ENCODE measurements at places on chromosomes 4 and X.

DNA sequence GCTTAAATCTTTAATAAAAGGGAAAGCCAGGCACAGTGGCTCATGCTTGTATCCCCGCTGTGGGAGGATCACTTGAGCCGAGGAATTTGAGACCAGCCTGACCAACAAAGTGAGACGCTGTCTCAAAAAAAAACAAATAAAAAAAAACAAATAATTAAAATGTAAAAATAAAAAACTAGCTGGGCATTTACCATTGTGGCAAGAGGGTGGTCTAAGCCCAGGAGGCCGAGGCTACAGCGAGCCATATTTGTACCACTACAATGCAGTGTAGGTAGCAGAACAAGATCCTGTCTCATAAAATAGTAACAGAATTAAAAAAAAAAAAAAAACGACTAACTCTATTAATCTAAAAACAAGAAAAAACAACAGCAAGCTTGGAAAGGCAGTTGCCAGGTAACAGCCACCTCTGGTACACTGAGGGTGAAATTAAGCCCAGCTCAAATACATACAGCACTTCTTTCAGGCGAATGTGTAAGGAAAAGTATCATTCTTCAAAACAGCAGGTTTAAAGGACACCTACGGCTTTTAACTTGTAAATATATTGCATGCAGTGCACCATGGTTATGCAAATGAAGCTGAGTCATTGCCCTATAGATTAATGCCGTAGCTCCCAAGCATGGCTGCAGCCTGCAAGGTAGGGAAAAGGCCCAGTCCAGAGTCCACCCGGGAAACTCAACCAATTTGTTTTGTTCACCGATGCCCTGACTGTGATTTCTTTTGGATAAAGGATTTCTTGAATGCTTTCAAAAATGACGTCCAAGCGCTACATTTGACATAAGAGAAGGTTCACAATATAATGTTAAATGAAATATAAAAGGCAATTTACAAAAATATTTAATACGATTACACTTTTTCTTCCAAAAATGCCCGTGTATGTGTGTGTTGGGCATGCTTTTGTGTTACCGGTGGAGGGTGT, 14.5 kb upstream of the TXLNG start:
- no peak for DNase-seq

DNA sequence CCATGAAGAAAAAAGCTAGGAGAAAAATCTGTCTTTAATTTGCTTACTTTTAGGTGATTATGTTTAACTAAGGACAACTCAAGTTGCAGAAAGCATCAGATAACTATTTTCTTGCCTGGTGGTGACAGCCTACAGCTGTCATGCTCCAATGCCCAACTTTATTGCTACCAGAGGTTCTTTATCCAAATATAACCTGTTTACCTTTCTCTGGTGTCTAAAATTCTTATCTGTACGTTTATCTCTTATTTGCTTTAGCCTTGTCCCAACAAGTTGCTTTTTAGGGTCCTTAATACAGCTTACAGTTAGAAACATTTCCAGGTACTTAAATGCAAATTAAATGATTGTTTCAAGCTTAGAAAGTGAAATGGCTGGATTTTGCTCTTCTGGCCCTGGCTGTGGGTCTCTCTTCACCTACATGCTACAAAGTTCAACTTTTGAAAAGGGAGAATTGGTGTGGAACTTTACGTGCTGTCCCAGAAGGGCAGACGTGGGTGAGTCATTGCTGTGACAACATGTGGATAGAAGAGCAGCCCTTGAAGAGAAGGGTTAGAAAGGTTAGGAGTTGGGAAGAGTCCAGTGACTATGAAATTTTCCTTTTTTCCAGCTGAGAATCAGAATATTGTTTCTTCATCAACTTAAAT, 60.7 kb downstream of the HPGD start:
- DNase-seq: no peak

GRCh38 chrX:84709987-84710386, 207.7 kb upstream of the HDX start:
- DNase-seq: no peak

DNA sequence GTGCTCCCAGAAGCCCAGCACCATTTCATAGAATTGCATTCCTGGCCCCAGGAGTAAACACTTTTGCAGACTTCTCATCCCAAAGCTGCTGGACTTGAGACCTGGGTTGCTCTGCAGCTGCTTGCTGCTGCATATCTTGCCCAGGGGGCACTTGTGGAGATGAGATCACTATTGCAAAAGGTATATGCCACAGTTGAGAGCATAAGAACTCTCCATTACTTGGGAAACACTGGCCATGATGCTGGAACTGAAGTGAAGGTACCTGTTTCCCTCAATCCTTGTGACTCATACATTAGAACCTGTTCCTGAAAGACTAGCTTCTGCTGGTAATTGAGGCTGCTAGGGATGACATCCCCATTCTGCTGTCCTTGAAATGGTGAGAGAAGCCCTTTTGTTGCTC, 43.1 kb upstream of the WDR1 start:
- no peak for DNase-seq

GRCh38 chrX:46716796-46717195, 42.1 kb downstream of the SLC9A7 start:
- no peak for DNase-seq

DNA sequence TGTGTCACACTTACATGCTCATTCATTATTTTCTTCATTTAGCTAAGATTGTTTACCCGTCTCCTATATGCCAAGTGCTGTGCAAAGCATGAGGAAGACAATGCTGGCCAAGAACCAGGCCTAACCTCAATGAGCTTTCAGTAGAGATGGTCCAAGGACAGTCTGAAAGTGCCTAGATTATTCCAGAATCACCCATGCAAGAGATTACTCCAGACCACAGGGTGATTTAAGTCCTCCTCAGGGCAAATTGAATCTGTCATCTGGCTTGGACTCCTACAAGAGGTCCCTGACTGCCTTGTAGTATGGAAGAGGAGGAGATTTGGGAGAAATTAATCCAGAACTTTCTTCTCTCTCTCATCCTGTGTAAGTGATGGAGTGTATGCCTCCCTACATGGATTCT, 99.4 kb upstream of the NDP start:
- DNase-seq: no peak

- DNase-seq: no peak
Observed at GRCh38 chrX:78960888-78961287, 15.7 kb downstream of the P2RY10 start.

DNA sequence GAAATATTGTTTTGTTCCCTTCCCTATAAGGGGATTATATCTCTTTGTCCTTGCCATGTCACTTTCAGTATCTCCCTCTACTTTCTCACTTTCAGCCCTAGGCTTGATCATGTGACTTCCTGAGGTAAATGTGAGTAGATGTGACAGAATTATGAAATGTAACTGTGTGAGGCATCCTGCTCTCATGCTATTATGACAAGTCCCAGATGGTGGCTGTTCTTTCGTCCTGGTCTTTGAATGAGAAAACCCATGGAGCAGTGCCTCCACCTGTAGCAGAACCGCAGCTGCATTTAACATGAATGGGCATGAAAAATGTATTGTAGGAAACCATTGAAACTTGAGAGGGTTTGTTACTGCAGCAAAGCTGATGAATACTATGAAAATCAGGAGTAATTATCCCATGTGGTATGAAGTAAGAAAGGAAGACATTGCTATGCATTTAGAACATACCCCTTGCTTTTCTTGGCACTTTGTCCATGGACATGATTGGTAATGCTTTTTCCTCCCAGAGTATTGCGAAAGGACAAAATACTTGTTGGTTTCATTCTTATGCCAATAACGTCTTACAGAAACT, 202.2 kb upstream of the GPRIN3 start:
- no peak for DNase-seq

- no peak for DNase-seq
Observed at GRCh38 chr4:95142932-95143331, 385.2 kb downstream of the BMPR1B start.

GRCh38 chr4:129384974-129385373, 289.0 kb downstream of the C4orf33 start:
- DNase-seq: no peak

DNA sequence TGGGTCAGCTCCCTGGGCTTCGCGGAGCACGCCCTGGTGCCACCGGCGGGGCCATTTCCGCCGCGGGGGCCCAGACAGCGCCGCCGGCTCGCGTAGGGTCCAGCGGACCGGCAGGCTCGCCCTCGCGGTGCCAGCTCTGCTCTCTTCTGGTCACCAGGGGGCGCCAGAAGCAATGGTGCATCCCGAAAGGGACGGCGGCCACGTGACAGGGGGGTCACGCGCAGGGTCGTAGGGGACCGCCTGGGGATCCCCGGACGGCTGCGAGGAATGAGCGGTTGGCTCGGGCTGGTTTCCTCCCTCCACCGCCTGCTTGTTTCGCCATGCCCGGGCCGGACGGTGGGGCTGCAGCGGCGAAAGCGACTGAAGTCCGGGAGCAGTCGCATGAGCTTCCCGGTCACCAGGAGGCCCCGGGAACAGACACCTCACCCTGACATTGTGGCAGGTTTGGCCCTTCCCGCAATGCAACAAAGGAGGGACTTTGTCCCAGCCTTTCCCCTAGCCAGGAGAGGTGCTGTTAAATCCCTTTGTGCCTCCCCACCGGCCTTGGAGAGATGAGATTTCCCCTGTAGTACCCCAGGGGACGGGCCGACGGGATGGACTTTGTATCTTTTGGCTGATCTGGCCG, 15.8 kb downstream of the ZCCHC12 start:
- DNase-seq: peak; percentile 13

DNA sequence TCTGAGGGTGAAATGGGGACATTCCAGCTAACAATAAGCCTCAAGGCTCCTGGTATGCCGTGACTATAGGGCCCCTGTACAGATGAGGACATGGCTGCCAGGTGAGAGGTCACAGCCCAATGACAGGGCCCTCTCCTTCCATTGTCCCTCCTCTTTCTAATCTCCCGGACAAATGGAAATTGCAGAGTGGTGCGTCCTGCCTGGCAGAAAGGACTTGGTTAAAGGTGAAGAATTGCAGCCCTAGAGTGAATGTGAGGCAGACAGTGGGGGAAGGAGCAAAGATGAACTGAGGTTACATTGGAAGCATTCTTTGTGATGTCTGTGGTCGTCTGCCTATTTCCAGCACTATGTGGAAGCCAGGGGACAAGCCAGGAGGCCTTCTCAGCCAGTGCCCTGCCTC, 6.7 kb upstream of the UCP1 start:
- DNase-seq: no peak

DNA sequence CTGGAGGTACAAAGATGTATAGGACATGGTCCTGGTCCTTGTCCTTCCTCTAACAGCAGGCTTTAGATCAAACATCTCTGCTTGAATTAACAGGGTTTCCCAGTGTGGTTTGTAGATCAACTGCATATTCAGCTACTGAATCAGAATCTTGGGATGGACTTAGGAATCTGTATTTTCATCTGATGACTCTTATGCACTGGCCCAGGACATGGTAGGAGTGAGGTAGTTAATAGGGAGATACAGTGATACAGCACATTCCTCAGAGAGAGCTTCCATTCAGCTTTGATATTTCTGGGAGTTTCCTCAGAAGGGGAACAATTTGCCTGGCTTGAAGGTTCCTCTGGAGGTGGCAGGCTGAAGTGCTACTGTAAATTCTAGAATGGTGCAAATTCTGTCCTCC, 203.1 kb downstream of the LARP7 start:
- no peak for DNase-seq

- no peak for DNase-seq
Observed at GRCh38 chrX:136574548-136574947, 42.5 kb downstream of the VGLL1 start.

- DNase-seq: no peak
Observed at GRCh38 chr4:31045724-31046318, 325.7 kb downstream of the PCDH7 start.

DNA sequence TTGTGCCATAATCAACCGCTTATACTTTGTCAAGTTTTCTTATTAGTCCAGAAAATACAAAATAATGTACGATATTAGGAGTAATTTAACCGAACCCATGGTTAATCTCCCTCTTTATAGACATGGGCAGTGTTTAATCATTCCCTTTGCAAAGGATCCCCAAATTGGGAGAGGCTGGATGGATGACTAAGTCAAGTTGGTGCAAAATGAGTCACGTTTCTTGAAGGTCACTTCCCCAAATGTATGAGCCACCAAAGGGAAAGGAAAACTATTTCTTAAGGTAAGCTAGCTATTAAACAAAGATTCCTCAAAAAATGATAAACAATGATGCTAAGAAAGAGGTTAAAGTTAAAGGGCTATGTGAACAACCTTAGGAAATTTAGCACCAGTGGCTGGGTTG, 17.5 kb downstream of the MAML3 start:
- DNase-seq: no peak

DNA sequence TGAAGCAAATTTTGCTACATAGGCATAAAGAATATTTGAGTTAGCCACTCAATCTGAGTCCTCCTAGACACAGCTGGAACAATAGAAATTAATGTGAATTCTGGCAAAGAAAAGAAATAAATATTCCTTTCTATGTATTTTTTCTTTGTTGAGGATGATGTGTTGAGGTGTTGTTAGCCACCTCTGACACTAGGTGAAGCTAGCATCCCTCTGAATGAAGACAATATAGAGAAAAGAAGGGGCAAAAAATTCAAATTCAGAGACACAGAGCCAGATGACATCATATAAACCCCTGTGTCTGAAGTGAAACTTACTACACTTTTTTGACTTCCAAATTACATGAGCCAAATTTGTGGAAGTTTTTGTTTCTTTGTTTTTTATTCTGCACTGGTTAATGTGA, 34.6 kb upstream of the TMPRSS11D start:
- DNase-seq: no peak

- no peak for DNase-seq
Observed at GRCh38 chr4:73528171-73528570, 46.6 kb downstream of the AFM start.

GRCh38 chrX:24646745-24647182, 383 bp downstream of the PCYT1B start:
- DNase-seq: no peak

GRCh38 chr4:155799116-155799793, 40.4 kb downstream of the GUCY1B1 start:
- DNase-seq: no peak

DNA sequence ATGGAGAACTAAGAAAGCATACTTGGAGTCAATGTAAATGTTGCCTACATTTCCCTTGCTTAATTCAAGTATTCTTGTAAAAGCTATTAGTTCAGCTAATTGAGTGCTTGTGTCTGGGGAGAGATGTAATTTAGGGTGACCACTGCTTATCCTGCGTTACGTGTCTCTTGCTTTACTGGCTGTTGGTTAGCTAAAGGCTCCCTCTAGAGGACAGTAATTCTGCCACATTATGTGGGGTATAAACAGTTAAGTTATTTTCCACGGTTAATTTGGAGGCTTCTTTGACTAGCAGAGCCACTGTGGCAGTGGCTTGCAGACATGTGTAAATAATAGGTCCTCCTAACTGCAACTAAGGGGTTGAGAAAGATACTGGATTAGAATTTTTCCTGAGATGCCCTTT, 25.3 kb upstream of the NAF1 start:
- DNase-seq: no peak

Data from T-helper 1 cell (primary cell).